ENCODE measurements at places on chromosomes 7 and 10. TPM values are rescaled to one million over a fixed set of nuclear protein-coding genes. Genes with fewer than 3 reads are reported as not detected.

POM121C gene
- polyA plus RNA-seq: 7.0 TPM

KLF6 gene
- polyA plus RNA-seq: 680 TPM

NKX2-3 gene
- not detected for polyA plus RNA-seq

H2BK1 gene
- polyA plus RNA-seq: not detected

AZGP1 gene
- not detected for polyA plus RNA-seq
